ENCODE measurements at places on chromosomes 2 and 18. TPM values are rescaled to one million over a fixed set of nuclear protein-coding genes. Genes with fewer than 3 reads are reported as not detected.

Gene PJVK
- 3.8 TPM for total RNA-seq

DNA sequence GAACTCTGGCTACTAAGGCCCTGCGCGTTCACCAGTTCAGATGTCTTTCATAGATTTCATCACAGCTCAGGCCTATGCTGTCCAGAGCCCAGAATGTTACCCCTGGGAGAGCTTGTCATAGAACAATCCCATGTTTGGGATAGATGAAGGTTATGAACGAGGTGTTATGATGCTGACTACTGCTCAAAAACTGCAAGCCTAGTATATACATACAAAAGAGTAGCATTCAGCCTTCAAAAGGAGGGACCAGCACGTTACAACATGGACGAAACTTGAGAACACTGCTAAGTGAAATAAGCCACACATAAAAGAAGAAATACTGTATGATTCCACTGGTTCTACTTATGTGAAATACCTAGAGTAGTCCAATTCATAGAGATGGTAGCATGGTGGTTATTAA is 401.9 kb downstream of the NBAS start:
- H3K36me3 ChIP-seq: no peaks in the 10 kb centered on the region
- DNase-seq: no peak
- peak overlapping the region; percentile 9 for H3K27ac ChIP-seq
- peaks cover 5% of the 10 kb centered on the region for H3K4me1 ChIP-seq

Gene KLHL14
- 0.77 TPM for total RNA-seq

Gene GTF3C2
- total RNA-seq: 52.2 TPM

DNA sequence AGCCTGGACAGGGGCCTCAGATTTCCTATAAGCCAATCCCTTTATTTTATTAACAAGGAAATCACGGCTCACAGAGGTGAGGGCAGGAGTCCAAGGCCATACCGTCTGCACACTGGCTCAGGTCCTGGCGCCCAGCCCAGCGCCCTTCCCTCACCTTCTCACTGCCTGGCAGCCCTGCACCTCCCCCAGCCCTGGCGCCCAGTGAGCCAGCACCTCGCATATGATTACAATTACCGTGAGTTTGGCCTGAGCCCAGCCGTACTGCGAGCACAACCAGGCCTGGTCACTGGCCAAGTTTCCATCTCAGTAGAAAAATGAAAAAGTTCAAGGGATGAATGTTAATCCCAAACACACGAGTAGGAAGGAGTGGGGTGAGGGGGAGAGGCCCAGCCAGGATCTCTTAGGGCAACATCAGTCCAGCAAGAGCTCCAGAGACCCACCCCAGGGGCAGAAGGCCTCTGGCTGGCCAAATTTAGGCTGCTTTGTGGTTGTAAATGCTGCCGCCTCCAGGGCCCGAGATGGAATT is 68.4 kb downstream of the MCFD2 start:
- peaks cover 34% of the 10 kb centered on the region for H3K27me3 ChIP-seq
- no peaks in the 10 kb centered on the region for H3K36me3 ChIP-seq
- no peak for DNase-seq
- no peak overlapping the region for H3K4me3 ChIP-seq
- no peak overlapping the region for H3K27ac ChIP-seq
- H3K4me1 ChIP-seq: no peaks in the 10 kb centered on the region

GRCh38 chr2:128817813-128818212 is 499.1 kb upstream of the HS6ST1 start:
- H3K27me3 ChIP-seq: peaks cover 8% of the 10 kb centered on the region
- H3K4me3 ChIP-seq: no peak overlapping the region
- peaks cover 4% of the 10 kb centered on the region for H3K36me3 ChIP-seq
- DNase-seq: no peak

DNA sequence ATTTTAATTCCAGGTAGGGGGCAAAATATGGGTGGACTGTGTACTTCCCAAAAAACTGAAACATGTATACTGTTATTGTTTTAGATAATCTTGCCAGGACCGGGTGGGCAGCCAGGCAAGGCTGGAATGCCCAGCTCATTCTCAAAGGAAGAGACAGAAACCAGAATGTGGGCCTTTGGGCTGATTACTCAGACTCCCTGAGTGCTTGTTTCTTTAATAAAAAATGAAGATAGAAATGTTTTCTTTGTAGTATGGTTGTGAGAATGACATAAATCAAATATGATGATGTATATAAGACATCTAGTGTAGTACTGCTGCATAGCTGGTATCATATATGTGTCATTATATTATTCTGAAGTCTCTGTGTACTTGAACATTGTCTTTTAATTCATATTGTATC is 231.6 kb upstream of the NT5C1B start:
- no peak overlapping the region for H3K4me3 ChIP-seq
- no peaks in the 10 kb centered on the region for H3K27me3 ChIP-seq
- no peaks in the 10 kb centered on the region for H3K4me1 ChIP-seq
- DNase-seq: no peak

GRCh38 chr2:86020984-86021383 is 84.7 kb downstream of the POLR1A start:
- H3K27me3 ChIP-seq: no peaks in the 10 kb centered on the region
- peak overlapping the region; percentile 43 for H3K27ac ChIP-seq
- no peak for DNase-seq
- peaks cover 6% of the 10 kb centered on the region for H3K4me1 ChIP-seq
- H3K4me3 ChIP-seq: no peak overlapping the region
- H3K36me3 ChIP-seq: peaks cover 2% of the 10 kb centered on the region

DNA sequence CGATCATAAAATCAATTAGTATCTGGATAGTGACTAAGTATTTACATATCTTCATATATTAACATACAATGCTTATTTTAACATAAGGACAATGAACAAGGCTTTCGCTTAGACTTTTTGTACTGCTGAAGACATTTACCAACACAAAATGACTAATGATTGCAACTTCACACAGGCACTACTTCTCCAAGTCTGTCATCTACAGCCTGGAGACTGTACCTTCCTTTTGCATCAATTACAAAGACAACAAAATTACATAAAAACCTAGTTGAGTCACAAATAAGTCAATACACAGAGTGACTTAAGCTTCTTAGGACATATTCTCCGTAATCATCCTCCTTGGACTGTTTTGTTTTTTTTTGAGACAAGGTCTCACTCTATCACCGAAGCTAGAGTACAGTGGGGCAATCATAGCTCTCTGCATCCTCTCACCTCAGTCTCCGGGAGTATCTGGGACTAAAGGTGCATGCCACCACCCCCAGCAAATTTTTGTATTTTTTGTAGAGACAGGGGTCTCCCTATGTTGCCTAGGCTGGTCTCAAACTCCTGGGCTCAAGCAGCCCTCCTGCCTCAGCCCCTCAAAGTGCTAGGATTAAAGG is 15.9 kb downstream of the PUM2 start:
- H3K4me3 ChIP-seq: peak overlapping the region; percentile 31
- H3K36me3 ChIP-seq: peaks cover 3% of the 10 kb centered on the region
- H3K4me1 ChIP-seq: peaks cover 37% of the 10 kb centered on the region

- DNase-seq: no peak
- no peak overlapping the region for H3K27ac ChIP-seq
- H3K36me3 ChIP-seq: no peaks in the 10 kb centered on the region
- no peak overlapping the region for H3K4me3 ChIP-seq
Observed at GRCh38 chr2:28231110-28231631, 161.5 kb upstream of the FOSL2 start.

Gene CCDC141
- 18.2 TPM for total RNA-seq

Data from T-helper 17 cell (primary cell).